CD8-positive, alpha-beta T cell (primary cell): ENCODE measurements at places on chromosomes 13 and 19.

- DNase-seq, result no peak
Observed at GRCh38 chr13:76397413-76397812, 488.8 kb downstream of the KCTD12 start.

DNA sequence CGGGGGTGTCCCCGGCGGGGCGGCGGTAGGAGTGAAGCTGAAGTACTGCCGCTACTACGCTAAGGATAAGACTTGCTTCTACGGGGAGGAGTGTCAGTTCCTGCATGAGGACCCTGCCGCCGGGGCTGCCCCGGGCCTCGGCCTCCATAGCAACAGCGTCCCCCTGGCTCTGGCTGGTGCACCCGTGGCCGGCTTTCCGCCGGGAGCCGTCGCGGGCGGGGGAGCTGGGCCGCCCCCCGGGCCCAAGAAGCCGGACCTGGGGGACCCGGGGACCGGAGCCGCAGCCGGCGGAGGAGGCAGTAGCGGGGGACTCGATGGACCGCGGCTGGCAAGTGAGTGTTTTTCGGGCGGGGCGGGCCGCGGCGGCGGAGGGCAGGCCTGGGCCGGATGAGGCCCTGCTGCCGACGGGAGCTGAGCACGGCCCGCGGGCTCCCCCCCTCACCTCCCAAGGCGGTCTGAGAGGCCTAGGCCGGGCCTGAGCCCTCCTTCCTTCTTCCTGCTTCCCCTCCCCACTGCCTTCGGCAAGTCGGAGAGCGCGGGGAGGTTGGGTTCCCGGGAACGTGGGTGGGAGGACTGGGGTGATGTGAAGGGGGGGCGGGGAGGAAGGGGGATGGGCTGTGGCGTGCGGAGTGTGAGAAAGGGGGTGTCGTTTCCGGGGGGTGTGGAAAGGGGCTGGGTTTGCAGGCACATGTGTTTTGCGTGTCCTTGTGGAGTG is 568 bp downstream of the PAN3 start:
- DNase-seq, result peak; percentile 95

GRCh38 chr13:30429721-30430694 is 7.7 kb downstream of the UBE2L5 start:
- no peak for DNase-seq

GRCh38 chr13:63497601-63498000 is 2082.0 kb upstream of the PCDH20 start:
- DNase-seq, result no peak

GRCh38 chr13:33934343-33934742 is 116.4 kb downstream of the RFC3 start:
- no peak for DNase-seq

GRCh38 chr19:55206664-55207500 is 2.4 kb downstream of the PTPRH start:
- DNase-seq, result no peak

GRCh38 chr19:13884726-13885591 is 8.0 kb downstream of the NANOS3 start:
- no peak for DNase-seq

GRCh38 chr13:73803997-73804396 is 330.2 kb downstream of the KLF12 start:
- DNase-seq, result no peak

GRCh38 chr19:45455707-45456499 is 11.9 kb upstream of the FOSB start:
- peak; percentile 69 for DNase-seq

GRCh38 chr13:81302125-81302524 is 961.2 kb upstream of the SPRY2 start:
- DNase-seq, result no peak

DNA sequence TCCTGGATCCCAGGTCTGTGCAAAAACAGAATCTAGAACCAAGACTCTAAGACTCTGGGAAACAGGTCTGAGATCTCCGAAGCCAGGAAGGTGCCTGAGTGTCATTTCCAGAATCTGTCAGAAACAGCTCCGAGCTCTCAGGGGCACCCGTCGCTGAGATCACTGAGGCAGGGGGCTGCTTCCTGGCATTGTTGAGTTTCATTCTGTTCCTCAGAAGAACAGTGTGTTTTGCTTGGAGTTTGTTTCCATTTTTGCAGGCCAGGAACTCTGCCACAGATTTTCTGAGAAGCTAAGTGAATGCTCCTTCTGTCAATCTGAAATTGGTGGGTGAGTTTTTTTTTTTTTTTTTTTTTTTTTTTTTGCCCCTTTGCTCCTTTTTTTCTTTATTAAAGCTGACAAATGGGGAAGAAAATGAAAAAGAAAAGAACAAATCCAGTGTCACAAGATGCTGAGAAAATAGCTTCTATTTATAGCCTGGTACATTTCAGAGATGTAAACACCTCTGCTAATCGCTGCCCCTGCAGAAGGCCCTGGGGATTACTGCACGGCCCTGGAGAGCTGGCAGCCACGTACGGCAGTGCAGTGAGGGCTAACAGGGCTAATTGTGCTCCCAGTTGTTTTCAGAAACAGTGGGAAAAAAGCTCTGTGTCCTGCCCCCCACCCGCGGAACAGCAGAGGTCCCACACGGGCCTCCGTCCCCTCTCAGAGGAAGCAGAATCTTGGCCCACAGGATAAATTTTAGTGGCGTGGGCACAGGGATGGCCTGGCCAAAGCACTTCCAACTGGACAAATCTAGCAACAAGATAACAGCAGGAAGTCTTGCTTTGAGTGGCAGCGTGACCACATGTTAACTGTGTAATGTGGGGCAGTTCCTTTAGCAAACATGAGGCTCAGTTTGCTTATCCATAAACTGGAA is 237.6 kb upstream of the IRS2 start:
- no peak for DNase-seq

DNA sequence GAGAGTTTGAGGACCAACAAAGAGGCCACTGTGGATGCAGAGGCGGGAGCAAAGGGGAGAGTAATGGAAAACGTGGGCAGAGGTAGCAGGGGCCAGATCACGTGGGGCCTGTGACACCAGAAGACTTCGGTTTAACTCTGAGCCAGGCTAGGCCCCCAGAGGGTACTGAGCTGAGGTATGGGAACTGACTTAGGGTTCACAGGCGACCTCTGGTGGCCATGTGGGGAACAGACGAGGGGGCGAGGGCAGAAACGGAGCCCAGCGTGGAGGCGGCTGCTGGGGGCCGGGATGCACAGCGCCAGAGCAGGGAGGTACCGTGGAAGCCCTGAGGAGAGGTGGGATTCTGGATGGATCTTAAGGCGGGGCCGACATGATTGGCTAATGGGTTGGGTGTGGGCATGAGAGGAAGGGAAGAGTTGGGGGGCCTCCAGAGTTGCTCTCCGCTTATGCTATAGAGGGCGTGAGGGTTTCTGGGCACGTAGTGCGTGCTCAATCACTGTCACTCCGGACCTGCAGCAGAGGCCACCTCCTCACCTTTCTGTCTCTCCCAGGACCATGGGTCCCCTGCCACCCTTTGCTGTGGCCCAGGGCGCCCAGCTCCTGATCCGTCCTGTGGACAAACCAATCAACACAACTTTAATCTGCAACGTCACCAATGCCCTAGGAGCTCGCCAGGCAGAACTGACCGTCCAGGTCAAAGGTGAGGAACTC is 13.7 kb downstream of the PVR start:
- DNase-seq, result peak; percentile 67

DNA sequence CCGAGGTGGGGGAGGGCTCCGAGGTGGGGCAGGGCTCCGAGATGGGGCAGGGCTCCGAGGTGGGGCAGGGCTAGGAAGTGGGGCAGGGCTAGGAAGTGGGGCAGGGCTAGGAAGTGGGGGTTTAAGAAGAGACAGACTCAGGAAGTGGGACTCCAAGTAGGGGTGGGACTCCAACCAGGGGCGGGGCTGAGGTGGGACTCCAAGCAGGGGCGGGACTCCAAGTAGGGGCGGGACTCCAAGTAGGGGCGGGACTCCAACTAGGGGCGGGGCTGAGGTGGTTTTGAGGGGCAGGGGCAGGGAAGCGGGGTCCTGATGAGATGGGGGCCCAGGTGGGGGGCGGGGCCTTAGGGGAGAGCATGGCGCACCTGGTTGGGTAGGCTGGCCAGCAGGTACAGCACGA is 13.6 kb downstream of the CFD start:
- peak; percentile 74 for DNase-seq

DNA sequence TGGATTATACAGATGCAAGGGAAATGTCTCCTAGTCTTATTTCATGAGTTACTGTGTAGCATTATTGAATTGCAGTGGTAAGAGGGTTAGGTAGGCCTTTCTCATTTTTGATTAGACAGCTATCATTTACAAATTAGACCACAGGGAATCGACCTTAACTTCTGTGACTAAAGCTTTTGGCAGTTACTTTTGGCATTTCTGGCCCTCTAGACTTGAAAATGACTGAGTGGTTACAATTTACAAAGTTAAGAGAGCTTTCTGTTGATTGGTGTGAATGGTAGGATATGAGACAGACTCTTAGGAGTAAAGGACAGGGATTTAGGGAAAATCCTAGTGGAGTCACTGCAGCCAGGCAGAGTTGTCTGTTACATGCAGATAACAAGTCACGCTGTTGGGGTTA is 86.1 kb downstream of the GGACT start:
- no peak for DNase-seq

GRCh38 chr19:1038978-1039645 is 795 bp upstream of the ABCA7 start:
- DNase-seq, result no peak

- DNase-seq, result no peak
Observed at GRCh38 chr19:56710437-56710836, 38.9 kb upstream of the ZNF835 start.

DNA sequence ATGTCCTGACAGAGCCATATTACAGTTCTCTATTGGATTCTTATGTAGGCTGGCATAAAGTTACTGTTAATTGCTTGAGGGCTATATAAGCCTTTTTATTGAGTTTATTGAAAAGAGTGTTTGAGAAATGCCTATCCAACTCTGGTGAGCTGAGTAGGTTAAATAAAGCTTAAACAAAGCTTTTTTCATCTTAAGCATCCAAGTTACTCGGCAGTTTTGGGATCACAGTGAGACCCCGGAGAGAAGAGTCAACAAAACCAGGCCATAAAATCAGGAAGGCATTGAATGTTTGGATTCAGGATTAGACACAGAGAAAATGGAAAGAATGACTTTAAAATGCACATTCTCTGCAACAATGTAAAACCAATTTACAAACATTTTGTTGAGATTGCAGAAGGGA is 588.5 kb downstream of the DACH1 start:
- no peak for DNase-seq
